ENCODE measurements at places on chromosomes 6 and 20.

DNA sequence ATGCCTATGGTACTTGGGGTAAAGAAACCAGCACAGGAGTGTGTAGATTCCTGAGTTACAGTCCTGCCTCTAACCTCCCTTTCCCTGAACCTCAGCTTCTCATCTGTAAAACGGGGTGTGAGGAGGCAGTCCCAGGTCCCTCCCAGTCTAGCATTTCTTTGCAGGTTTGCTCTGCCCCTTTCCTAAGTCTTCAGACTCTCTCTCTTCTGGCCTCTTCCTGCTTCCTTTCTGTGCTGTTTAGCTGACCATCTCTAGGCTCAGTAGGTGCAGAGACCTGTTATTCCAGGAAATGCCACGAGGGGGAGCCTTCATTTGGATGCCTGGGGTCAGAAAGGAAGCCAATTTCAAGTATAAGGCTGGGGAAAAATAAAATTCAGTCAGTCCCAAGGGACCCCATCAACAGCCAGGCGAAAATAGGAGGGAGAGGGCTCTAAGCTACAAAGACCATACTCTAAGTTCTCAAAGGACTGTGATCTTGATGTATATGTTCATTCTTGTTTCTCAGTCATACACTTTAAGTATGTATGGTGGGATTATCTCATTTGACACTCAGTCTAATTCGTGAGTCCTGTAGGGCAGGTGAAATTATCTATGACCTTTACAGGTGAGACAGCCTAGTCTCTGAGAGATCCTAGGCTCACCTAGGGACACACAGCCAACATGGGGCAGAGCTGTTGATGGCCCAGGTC is 89.1 kb downstream of the NCR2 start:
- DNase-seq, result peak; percentile 89

DNA sequence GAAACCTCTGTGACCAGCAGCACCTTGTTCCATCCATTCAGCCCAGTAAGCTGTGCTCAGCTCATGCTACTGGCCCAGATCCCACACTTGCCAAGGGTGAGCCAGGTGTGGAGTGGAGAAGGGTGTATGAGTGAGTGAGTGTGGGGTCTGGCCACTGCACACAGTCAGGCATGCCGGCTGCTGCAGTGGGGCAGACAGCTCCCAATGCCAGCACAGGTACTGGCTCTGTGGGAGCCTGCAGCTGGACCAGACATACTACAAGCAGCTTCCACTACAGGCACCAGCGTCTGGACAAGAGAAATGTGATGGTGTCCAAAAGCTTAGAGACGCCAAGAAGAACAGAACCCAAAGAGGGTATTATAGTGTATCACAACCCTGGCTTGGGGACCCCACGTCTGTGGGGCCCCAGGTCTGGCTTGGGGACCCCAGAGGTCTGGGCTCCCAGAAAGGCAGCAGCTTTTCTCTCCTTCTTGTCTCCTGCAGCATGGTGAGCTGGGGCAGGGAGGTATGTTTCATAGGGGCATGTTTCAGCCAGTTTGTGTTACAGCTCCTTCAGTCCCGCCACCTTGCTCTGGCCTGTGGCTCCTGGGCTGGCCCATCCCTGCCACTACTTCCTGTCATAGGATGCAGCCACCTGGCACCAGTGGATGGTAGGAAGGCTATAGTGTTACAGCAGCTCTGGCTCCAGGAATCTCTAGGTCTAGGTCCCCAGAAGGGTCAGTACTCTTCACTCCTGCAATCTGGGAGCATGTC is 152.4 kb upstream of the HSF2 start:
- DNase-seq, result no peak

- no peak for DNase-seq
Observed at GRCh38 chr6:73954881-73955280, 258.9 kb downstream of the CD109 start.

DNA sequence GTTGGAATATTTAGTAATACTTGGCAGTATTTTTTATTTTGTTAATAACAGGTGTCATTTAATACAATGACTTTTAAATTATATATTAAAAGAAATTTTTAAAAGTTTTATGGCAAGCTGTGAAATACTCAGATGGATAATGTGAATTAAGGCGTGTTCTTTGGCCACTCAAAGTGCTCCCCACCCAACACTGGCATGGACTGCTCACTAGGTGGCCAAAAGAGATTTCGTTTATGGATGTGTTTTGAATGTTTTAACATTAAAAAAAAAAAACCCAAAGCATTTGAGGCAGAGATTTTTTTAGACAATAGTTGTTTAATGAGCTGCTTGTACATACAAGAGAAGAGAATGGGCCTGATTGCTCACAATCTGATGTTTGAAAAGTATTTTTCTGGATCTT is 86.5 kb downstream of the QKI start:
- no peak for DNase-seq

All from pancreas (tissue), 10 donors.